ENCODE measurements at places on chromosomes 1 and 21. TPM values are rescaled to one million over a fixed set of nuclear protein-coding genes. Genes with fewer than 3 reads are reported as not detected.

DNA sequence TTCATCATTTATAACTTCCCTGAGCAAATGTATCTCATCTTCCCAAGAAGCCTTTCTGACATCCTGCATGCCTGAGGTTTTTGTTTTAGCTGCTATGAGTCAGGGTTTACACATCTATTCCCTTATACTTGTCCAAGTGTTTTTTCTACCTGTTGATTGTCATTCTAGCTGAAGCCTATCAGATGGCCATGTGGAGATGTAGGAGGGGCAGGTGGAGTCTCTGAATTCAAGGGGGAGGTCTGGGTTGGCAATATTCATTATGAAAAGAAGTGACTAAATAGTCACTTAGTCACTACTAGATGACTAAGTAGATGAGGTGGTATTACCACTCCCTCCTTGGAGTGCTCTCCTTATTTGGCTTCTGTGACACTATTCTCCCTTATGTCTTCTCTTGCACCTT, 52.4 kb downstream of the XCL1 start:
- DNase-seq: no peak

DNA sequence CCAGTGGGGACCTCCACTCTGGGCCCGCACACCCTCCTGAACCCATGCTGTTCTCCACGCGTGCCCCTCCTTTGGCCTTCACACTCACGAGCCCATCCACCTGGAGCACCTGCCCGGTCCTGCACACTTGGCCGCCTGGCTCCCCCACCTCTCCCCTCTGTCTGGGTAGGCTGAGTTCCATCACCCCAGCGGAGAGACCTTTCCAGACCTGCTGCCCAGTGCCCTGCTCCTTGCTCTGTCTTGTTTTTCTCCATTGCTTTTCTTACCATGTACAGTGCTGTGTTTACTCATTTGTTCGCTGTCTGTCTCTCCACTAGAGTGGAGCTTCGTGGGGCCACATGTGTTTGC, 351.0 kb upstream of the VAMP3 start:
- no peak for DNase-seq

DNA sequence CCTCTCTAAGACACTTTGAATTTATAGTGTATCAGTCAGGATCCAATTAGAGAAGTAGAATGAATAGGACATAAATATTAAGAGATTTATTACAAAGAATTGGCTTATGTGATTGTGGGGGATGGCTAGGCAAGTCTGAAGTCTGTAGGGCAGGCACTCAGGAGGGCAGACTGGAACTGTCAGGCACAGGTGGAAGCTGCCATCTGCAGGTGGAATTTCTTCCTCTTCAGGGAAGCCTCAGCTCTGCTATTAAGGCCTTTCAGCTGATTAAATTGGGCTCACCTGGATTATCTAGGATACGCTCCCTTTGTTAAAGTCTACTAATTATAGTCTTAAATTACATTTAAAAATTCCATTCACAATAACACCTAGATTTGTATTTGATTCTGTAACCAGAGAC, 92.0 kb upstream of the HAO2 start:
- DNase-seq: no peak

- DNase-seq: no peak
Measured at GRCh38 chr1:218383681-218384080, 38.5 kb downstream of the TGFB2 start.

- DNase-seq: no peak
Measured at GRCh38 chr1:152018537-152018936, 18.3 kb downstream of the S100A11 start.

DNA sequence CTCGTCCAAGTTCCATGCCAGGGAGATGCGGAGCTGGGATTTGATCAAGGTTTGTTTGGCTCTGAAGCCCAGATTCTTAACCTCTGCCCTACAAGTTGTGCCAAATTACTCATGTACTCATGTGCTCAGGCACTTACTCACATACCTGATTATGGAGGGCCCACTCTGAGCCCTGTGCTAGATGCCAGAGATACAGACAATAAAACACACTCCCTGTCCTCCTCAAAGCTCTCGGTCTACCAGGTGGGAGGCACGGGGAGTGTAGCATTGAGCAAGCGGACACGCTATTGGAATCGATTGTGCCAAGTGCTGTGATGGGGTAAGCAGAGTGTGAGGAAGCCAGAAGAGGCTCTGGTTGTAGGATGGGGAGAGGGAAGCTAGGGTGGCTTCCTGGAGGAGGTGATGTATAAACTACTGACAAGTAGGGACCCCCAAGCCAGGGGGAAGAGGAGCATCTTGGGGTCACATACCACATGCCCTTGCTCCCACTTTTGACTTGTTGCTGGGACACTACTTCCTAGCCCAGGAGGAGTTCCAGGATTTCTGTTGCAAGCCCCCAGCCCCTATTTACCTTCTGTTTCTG, 49.8 kb upstream of the IFNLR1 start:
- DNase-seq: no peak

- DNase-seq: no peak
Measured at GRCh38 chr1:225944951-225945350, 3.9 kb upstream of the LEFTY2 start.

Gene MUTYH
- 51.9 TPM for total RNA-seq

Gene CDKN2C
- not detected for total RNA-seq

Gene S100A5
- total RNA-seq: not detected

Measured in H1 (cell line).